ENCODE measurements at places on chromosomes 12 and 14.

GRCh38 chr14:67663633-67664032 is 10.8 kb downstream of the VTI1B start:
- DNase-seq = no peak

- no peak for DNase-seq
These were observed at the start of gene ZFHX2 for GRCh38 chr14:23551266-23552028. Gene ZFHX2, minus strand, starts transcription at chr14:23551765. Its CDS starts 16,440 bp downstream, at chr14:23535325.

DNA sequence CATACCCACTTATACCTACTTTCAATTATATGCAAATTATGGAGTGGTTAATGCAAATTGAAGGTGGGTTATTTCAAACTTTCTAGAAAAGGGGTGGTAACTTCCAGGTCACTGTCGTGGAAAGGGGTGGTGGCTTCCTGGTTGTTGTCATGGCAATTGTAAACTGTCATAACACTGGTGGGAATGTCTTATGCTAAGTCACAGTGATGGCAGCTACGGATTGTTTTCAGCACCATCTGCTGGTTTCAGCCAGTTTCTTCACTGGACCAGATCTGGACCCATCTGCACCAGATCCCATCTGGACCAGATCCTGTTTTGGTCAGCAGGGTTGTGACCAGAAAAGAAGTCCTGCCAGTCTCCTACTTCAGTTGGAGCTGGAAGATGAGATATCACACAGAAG is 1469.3 kb downstream of the AACS start:
- no peak for DNase-seq

GRCh38 chr12:22855456-22855855 is 230.5 kb downstream of the ETNK1 start:
- DNase-seq = no peak
